ENCODE measurements at places on chromosomes 16 and 17.

DNA sequence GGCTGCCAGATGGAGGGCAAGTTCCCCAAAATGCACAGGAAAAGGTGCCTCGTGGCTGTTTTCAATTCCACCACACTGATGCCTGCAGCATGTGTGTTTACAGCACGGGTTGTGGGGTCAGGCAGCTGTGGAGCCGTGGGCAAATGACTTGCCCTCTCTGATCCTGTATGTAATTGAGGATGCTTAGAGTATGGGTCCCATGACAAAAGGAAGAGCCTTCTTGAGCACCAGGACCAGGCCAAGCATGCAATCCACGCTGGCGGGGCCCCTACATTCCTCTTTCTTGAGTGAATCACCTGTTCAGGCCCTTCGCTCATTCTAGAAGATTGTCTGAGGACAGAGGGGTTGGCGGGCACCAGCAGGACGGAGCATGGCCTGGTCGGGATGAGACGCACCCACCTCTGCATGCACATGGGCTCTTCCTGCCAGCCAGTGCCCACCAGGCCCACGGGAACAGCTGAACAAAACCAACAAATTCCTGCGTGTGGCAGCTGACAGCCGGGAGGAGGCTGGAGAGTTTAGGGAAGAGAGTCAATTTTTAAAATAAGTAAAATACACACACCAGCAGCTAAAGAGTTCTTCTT, 1.4 kb upstream of the CTRB2 start:
- DNase-seq: no peak

GRCh38 chr17:7951143-7951792, 19.3 kb downstream of the CNTROB start:
- no peak for DNase-seq

GRCh38 chr17:61505846-61506627, 53.8 kb downstream of the TBX4 start:
- no peak for DNase-seq

- no peak for DNase-seq
These were observed 96.4 kb upstream of the NOG start for GRCh38 chr17:56497132-56497531.

DNA sequence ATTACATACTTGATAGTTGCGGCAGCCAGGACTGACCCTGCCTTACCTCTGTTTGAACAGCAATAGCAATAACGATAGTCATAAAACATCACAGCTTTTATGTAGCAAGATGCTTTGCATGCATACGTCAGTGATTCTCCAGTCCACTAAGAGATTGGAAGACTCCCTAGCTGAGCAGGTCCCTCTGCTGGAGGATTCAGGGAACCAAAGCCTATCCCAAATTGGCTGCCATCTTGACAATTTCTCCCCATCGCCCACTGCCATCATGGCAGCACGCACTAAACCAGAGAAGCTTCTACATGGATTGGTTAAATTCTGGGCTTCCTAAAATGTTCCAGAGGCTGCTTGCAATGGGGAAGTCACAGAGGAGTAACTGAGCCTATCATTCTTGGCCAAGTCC, 360.6 kb upstream of the XYLT1 start:
- DNase-seq: no peak

DNA sequence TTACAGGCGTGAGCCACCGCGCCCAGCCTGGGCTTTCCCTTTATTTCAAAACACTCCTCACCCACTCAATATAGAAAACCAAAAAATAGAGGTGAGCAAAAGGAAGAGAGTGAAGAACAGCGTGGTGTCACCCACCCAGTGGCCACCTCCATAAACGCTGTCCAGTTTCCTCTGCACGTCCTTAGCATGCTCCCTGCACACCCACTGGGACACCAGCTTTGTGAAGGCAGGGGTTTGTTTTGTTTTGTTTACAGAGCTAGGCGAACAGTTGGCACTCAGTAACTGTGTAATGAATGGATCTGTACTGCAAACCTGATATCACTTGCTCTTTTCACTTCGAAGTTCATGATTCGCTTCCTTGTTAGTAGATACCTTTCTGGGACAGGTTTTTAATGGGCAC, 73.0 kb downstream of the PRKCB start:
- no peak for DNase-seq
